ENCODE measurements at places on chromosomes 11 and 22. TPM values are rescaled to one million over a fixed set of nuclear protein-coding genes. Genes with fewer than 3 reads are reported as not detected.

The NUP160 gene
- total RNA-seq: 15.6 TPM

The CHST1 gene
- total RNA-seq: 3.6 TPM

The NPAS4 gene
- total RNA-seq: 0.20 TPM

The SLC1A2 gene
- total RNA-seq: 1.3 TPM

The GLYATL2 gene
- total RNA-seq: 0.47 TPM

The LRRC56 gene
- 0.46 TPM for total RNA-seq

The TEX12 gene
- total RNA-seq: not detected

The HEPACAM gene
- 1.9 TPM for total RNA-seq

The OR52E8 gene
- total RNA-seq: not detected

The TIGD3 gene
- total RNA-seq: 0.15 TPM

The NRXN2 gene
- total RNA-seq: 2.1 TPM

The PHOX2A gene
- not detected for total RNA-seq

The CASP5 gene
- 0.23 TPM for total RNA-seq

The ENTHD1 gene
- not detected for total RNA-seq
